ENCODE measurements at places on chromosomes 13 and 19.

DNA sequence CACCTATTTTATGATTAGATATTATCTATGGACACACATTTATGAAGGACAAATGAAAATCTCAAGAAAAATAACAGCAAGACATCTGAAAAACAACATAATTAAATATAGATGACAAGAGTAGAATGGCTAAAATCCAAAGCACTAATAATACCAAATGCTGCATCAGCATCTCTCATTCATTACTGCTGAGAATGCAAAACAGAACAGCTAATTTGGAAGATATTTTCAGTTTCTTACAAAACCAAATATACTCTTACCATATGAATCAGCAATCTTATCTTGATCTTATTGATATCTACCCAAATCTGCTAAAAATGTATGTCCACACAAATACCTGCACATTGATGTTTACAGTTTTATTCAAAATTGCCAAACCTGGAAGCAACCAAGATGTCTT, 829.1 kb upstream of the MIR17HG start:
- no peak for DNase-seq

DNA sequence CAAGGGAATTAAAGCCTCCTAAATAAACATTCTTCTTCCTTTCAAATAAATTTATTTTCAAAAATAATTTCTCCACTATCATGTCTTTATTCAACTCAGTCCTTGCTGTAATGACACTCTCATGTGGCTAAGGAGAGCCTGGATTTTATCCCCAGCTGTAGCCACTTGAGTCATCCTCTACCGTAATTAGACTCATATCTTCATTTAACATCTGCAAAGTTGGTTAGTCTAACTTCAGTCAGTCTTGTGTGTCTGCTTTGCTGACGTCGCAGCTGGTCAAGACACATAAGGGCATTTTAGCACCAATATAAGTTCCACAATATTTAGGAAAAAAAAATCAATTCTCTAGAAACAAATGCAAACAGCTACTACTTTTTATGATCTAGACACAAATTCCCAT, 776.4 kb upstream of the ATXN8OS start:
- DNase-seq: no peak

- no peak for DNase-seq
Observed at GRCh38 chr13:33376212-33376611, 90.7 kb upstream of the STARD13 start.

GRCh38 chr19:16180611-16181010, 4.6 kb upstream of the FAM32A start:
- DNase-seq: no peak

Measured in stimulated activated CD4-positive, alpha-beta T cell treated with anti-CD3 and anti-CD28 coated beads, Interleukin-1b, Interleukin-23, amount 100 ng/mL, for 24 hours (primary cell).